Psoas muscle (tissue), 8 donors: ENCODE measurements at places on chromosomes 1 and 21. TPM values are rescaled to one million over a fixed set of nuclear protein-coding genes. Genes with fewer than 3 reads are reported as not detected.

HS2ST1 gene
- 10.0 TPM for total RNA-seq

RASSF5 gene
- 8.2 TPM for total RNA-seq

CFHR4 gene
- total RNA-seq = not detected

CDC42SE1 gene
- 35.4 TPM for total RNA-seq

RNU1-1 gene
- 1,264 TPM for total RNA-seq

OR2AK2 gene
- not detected for total RNA-seq

LDLRAD1 gene
- total RNA-seq = not detected

TMPRSS2 gene
- 0.10 TPM for total RNA-seq

IGSF9 gene
- not detected for total RNA-seq

OTUD3 gene
- 6.7 TPM for total RNA-seq

SERPINC1 gene
- 0.22 TPM for total RNA-seq

CR1L gene
- total RNA-seq = not detected

TMCO1 gene
- total RNA-seq = 41.9 TPM

CLK2 gene
- total RNA-seq = 28.5 TPM

ERVH48-1 gene
- not detected for total RNA-seq
